Fibroblast of skin of left biceps (primary cell): ENCODE measurements at places on chromosomes 6 and 20.

- no peak for DNase-seq
Measured at GRCh38 chr6:1348675-1349074, 36.8 kb downstream of the FOXQ1 start.

GRCh38 chr6:149963212-149963461, 606 bp upstream of the ULBP1 start:
- DNase-seq = peak; percentile 28

DNA sequence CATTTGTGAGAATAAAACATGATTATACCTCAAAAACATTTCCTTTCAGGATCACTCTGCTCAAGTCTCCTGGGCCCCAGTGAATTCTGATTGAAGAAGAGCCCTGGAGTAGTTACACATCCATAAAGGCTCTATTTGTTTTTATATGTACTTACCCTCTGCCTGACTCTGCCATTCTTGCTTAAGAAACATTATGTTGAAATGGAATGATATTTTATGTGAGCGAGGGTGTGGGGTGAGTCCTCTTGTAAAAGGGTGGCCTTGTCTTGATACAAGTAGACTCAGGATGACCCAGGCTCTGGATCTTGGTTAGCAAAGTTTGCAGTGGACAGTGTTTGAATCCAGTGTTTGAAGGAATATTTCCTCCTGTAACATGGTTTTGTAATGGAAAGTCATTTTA, 215.4 kb upstream of the PREP start:
- no peak for DNase-seq

- no peak for DNase-seq
Measured at GRCh38 chr20:16195671-16196070, 377.6 kb downstream of the KIF16B start.

DNA sequence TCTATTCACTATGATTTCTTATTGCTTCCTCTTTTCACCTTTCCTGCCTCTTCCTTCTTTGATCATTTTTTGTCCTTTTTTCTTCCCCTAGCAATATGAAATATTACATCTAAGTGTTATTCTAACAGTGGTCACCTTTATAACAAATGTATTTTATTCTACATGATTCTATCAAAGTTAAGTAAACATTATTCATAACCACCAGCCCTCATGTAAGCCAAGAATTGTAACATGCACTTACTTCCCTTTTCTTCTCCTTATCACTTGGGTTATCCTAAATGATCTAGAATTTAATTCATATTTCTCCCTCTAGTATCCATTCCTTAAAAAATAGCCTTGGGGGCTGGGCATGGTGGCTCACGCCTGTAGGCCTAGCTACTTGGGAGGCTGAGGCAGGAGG, 88.3 kb upstream of the SLC22A23 start:
- no peak for DNase-seq

GRCh38 chr6:53361549-53362031, 12.8 kb upstream of the ELOVL5 start:
- no peak for DNase-seq

DNA sequence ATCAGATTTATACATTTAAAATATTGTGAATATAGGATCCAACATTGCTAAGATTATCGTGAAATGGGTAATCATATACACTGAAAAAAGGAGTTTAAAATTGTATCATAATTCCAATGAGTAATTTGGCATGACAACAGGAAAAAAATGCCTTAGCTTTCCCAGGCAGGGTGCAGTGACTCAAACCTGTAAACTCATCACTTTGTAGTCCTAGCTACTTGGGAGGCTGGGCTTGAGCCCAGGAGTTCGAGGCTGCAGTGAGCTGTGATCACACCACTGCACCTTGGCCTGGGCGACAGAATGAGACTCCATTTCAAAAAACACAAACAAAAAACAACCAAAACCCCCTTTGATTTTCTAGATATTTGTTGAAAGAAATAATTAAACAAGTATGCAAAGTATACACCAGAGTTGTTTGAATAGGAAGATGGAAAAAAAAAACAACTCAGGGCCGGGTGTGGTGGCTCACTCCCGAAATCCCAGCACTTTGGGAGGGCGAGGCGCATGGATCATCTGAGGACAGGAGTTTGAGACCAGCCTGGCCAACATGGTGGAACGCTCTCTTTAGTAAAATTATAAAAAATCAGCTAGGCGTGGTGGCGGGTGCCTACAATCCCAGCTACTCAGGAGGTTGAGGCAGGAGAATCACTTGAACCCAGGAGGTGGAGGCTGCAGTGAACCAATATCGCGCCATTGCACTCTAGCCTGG, 98.7 kb downstream of the TRERF1 start:
- peak; percentile 33 for DNase-seq

DNA sequence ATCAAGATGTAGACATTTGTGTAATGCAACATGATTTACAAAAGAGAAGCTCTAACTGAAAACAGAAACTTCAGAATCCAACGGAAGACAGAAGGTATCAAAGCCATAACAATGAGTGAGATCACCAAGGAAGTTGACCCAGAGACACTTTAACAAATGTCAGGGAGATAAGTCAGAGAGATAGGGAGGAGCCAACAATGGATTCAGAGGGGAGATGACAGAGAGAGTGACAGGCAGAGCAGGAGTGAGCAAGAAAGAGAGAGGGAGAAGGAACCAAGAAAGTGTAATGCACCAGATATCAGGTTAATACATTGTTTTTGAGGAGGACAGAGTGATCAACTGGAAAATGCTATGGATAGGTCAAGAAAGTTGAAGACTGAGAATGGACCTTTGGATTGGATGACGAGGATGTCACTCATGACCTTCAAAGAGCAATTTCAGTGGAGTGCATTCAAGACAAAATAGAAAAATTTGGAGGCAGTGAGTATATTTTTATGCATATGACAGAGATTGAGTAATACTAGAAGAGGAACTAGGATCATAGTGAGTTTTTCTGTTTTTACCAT, 86.6 kb downstream of the TRDN start:
- DNase-seq = no peak

DNA sequence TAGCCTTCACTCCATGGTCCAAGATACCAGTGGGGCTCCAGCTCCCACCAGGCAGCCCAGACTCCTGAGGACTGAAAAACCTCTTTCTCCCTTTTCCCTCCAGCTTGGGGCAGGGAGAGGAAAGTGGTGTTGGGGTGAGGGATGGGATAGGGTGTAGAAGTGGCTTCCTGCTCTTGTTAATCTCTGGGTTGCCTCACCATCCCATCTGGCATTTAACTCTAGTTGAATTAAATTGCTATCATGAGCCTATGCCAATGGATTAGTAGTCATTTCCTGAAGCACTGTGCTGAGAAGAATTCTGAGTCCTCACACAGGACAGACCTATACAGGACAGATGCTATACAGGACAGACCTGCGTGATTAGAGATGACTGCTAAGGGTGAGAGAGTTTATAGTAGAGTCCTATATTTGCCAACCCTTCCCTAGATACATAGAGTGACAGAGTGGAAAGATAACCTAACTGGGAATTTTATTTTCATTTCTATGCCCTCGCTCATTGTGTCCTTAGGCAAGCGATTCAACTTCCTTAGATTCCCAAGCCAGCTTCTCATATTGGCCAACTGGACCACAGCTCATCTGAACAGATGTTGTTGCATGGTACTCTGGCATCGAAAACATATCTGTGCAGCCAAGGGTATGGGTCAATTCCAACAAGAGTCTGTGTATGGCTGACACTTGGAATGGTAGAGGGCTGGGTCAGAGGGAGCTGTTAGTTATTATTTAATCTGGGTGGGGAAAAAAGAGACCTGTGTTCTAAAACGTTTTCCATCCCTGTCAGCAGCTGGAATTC, 42.8 kb downstream of the MCHR2 start:
- no peak for DNase-seq

- no peak for DNase-seq
Measured at GRCh38 chr6:70309243-70309642, 6.4 kb upstream of the COL9A1 start.

- DNase-seq = no peak
Measured at GRCh38 chr20:57901526-57901925, 191.7 kb upstream of the PMEPA1 start.

DNA sequence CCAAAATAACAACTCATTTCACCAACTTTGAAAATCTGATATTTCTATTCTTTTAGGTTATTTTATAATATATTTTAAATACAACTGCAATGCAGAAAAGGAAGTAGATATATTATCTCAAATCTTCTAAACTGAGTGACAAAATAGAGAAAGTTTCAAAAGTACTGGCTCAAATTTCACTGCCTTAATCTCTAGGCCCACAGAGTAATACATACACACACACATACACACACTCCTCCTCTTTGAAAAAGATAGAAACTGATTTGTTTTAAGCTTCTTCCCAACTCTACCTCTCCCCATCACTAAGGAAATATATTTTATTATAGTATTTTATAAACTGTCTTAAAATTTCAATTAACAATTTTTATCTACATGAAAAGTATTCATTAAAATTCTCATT, 36.2 kb downstream of the ARHGAP18 start:
- no peak for DNase-seq

GRCh38 chr20:3751675-3752385, 15.7 kb downstream of the ADISSP start:
- DNase-seq = no peak

GRCh38 chr6:42462474-42462972, 10.8 kb upstream of the TRERF1 start:
- DNase-seq = no peak

- DNase-seq = no peak
Measured at GRCh38 chr20:62637521-62638054, 4.7 kb upstream of the SLCO4A1 start.

- DNase-seq = no peak
Measured at GRCh38 chr6:49632727-49633126, 3.9 kb downstream of the RHAG start.

GRCh38 chr6:129645830-129646579, 64.0 kb downstream of the ARHGAP18 start:
- no peak for DNase-seq

DNA sequence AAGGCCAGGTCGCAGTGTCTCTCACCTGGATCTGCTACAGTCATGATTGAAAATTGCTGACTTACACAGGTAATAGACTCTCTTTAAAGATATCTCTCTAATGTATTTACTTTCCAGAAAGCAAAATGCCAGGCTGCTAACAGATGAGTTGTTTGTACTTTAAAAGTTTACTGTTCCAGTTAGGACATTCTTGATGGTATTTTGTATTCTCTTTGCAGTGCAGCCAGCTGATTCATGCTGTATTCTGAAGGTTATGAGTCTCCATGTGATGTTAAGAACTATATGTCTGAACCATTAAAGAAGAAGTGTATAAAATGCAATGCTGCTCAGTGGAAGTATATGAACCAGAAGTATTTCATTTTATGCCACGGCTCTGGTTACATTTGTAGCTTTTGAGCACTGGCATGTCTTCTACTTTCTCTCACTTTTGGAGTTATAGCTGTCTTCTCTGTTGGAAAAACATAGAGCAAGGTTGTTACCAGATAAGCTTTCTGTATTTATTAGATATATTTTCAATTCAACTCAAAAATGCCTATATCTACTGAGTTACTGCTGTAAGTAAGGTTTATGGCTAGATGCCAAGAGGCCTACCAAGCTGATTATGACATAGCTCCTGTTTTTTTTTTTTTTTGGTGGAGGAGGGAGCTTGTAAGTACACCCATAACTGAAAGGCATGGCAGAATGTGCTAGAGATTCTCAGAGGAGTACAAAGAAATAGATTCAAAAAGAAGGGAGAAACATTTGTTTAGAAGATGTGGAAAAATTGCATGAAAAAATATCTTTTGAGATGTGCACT, 130.5 kb upstream of the MAN1A1 start:
- DNase-seq = peak; percentile 16

- no peak for DNase-seq
Measured at GRCh38 chr20:22341508-22341907, 242.9 kb downstream of the FOXA2 start.

- DNase-seq = no peak
Measured at GRCh38 chr6:1426416-1426815, 37.0 kb downstream of the FOXF2 start.

GRCh38 chr6:54876365-54876764, 29.8 kb downstream of the FAM83B start:
- no peak for DNase-seq

GRCh38 chr6:169689287-169689686, 12.5 kb downstream of the WDR27 start:
- DNase-seq = no peak

DNA sequence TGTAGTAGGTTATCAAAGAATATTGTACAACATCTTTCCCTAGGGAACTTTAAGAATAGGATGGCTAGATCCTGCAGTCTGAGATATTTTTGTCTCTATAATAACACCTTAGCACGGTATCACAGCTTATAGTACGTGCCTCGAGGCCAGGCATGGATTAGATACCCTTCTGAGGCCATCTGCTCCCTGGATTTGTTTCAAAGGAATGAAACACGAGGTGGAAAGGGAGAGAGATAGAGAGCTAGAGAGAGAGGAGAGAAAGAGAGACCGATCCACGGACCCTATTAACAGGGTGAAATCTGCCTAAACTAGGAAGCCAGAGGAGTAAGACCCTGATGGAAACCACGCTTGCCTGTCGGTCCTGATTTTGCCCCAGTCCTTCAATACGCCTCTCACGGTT, 92.5 kb downstream of the CD83 start:
- DNase-seq = no peak

- DNase-seq = no peak
Measured at GRCh38 chr6:56657354-56657753, 14.7 kb upstream of the DST start.

DNA sequence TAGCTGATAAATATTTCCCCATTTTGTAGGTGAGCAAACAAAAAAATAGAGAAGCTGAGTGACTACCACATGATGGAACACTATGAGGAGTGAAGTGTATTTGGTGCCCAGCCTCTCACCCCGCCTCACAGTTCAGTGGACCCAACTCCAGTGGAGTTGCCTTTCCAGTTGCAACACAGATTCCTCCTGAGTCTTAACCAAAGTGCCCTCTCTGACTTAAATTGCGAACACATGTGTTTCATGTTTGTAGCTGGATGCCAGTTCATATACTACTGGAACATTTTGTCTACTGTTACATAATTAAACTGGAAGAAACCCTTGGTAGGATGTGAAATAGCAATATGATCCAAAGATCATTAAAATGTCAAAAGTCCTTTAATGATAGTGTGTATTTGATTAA, 448.9 kb downstream of the COL12A1 start:
- no peak for DNase-seq

DNA sequence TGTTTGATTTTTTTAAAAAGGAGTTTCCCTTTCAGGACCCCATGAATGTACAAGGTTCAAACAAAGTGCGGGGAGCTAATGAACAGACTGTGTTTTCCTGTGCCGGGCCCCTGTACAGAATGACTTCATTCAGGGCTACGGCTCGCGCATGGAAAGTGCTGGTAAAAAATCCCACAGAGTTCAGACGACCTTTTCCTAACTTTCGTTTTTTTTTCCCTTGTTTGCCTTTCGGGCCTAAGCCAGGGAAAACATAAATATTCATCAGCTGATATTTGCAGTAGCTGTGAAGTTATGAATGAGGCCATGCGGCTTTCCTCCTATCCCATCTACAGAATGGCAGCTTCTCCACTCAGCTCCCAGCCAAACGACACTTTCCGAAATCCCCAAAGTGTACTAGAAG, 74.0 kb downstream of the HAO1 start:
- DNase-seq = no peak

GRCh38 chr6:157535340-157536222, 154.6 kb downstream of the ZDHHC14 start:
- DNase-seq = peak; percentile 4

- peak; percentile 30 for DNase-seq
Measured at GRCh38 chr6:135346747-135347146, 150.8 kb downstream of the AHI1 start.
